Right renal cortex interstitium (tissue), 3 donors: ENCODE measurements at places on chromosomes 2 and 18.

GRCh38 chr18:63046375-63046774 lies 273.2 kb downstream of the BCL2 start:
- DNase-seq, result no peak

GRCh38 chr18:64142904-64143303 lies 6.0 kb downstream of the LINC00305 start:
- no peak for DNase-seq

DNA sequence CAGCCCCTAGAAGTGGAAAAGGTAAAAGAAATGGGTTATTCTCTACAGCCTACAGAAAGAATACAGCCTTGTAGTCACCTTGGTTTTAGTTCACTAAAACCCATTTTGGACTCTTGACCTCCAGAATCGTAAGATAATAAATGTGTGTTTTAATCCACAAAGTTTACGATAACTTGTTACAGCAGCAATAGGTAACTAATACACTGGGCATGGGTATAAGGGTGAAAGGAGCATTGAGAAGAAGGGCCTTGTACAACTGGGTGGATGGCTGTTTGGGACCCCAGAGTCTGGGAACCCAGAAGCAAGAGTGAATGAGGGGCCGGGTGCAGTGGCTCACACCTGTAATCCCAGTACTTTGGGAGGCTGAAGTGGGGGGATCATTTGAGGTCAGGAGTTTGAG lies 2.2 kb upstream of the MFSD6 start:
- DNase-seq, result no peak

GRCh38 chr18:74194691-74195090 lies 46.4 kb downstream of the TIMM21 start:
- DNase-seq, result no peak

- no peak for DNase-seq
Observed at GRCh38 chr2:221448057-221448843, 123.9 kb downstream of the EPHA4 start.

GRCh38 chr2:238418999-238419546 lies 7.7 kb upstream of the ASB1 start:
- no peak for DNase-seq

GRCh38 chr2:236375973-236376476 lies 111.8 kb upstream of the ASB18 start:
- DNase-seq, result no peak

DNA sequence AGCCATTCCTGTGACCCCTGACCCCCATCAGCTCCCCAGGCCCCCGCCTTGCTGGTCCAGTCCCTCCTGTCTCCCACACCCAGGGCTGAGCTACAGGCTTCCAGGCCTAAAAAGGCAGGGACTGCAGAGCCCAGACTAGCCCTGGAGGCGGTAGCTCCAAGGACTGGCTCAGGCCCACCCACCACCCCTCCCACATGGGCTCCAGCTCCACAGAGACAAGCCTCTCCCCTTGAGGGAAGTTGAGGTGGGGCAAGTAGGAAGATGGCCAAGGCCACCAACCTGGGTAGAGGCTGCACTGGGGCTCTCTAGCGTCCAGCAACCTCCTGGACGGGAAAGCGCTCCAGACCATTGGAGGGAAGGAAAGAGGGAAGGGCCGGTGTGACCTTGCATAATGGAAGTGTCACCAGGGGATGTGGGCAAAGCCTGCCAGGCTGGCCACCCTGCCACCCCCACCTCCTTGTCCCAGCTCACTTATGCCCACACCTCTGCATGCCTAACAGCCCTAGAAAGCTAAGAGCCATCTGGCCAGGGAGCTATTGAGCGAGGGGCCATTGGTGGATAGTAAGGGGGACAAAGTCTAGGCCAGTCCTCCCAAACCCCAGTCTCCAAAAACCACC lies 63.1 kb downstream of the TNS1 start:
- DNase-seq, result no peak

- no peak for DNase-seq
Observed at GRCh38 chr18:2981212-2981728, 31.7 kb downstream of the LPIN2 start.

GRCh38 chr2:143935482-143935752 lies 584.5 kb downstream of the ZEB2 start:
- DNase-seq, result no peak

- no peak for DNase-seq
Observed at GRCh38 chr2:55107436-55107835, 57.2 kb upstream of the RTN4 start.

DNA sequence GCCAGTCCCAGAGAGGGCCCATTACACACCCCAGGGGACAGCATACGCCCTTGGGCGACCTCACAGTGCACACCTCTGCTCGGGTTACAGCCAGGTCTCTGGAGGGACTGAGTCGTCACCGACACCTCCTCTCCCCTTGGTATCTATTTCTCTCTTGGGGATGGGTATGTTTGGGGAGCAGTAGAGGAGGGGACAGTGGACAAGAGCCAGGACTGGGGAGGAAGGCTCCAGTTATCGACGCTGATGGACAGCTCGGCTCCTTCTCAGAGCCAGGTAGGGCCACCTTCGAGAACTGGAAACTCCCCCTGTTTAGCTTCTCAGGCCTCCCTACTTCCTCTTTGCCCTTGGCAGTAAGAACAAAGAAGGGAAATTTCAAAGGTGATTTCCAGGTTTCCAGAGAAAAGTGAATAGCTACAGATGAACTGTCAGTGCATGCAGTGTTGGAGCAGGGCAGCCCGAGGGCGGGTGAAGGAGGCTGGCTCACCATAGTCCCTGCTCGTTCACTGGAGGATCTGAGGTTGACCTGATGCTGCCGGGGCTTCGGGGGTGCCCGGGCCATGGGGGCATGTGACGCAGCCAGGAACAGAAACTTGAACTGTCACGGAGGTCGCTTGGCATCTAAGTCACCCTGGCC lies 4.4 kb upstream of the SEMA4C start:
- no peak for DNase-seq

- DNase-seq, result no peak
Observed at GRCh38 chr2:224973112-224974016, 68.9 kb downstream of the DOCK10 start.

DNA sequence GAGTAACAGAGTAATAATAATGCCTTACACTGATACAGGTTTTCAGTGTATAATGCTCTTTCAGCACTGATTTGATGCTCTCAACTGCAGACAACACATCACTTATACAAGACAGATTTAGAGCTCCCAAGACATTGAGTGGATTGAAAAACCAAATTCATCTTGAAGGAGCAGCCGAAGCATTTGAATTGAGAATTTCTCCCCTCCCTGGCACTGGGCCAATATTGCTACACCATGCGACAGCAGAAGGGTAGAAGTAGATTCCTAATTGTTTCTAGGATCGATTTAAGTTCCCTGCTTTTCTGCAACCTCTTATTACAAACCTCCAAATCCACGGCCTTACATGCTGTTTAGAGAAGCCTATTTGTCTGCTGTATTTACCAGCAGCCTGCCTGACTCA lies 15.5 kb downstream of the CENPA start:
- DNase-seq, result no peak

- DNase-seq, result no peak
Observed at GRCh38 chr2:74424139-74424992, 2.8 kb downstream of the WDR54 start.

GRCh38 chr2:154240921-154241379 lies 369.2 kb downstream of the GALNT13 start:
- no peak for DNase-seq

DNA sequence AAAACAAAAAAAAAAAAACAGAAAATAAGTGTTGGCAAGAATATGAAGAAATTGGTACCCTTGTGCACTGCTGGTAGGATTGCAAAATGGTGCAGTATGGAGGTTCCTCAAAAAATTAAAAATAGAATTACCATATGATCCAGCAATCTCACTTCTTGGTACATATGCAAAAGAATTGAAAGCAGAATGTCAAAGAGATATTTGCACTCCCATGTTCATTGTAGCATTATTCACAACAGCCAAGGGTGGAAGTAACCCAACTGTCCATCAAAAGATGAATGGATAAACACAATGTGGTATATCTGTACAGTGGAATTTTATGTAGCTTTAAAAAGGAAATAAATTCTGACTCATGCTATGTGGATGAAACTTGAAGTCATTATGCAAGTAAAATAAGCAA lies 72.8 kb upstream of the POU3F3 start:
- no peak for DNase-seq

GRCh38 chr2:202608142-202608852 lies 26.5 kb upstream of the FAM117B start:
- DNase-seq, result no peak

GRCh38 chr2:216283038-216283900 lies 89.0 kb downstream of the MARCHF4 start:
- no peak for DNase-seq

- DNase-seq, result no peak
Observed at GRCh38 chr2:229920011-229920641, 1.7 kb downstream of the TRIP12 start.

DNA sequence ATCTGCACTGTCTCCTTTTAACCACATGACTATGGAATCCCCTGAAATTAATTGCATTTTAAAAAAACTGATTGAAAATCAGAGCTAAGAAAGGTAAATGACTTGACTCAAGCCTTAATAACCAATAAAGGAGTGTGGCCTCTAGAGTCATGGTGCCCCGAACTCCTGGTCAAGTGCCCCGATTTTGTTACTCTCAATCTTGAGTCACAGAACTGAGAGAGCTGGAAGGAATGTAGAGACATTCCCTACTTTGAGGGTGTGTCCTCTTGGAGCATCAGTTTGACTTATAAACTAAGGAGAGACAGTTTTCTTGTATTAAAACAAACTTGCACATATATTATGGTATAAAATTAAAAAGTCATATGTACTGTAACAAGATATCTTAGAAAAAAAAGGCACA lies 2.4 kb downstream of the WDR43 start:
- no peak for DNase-seq

DNA sequence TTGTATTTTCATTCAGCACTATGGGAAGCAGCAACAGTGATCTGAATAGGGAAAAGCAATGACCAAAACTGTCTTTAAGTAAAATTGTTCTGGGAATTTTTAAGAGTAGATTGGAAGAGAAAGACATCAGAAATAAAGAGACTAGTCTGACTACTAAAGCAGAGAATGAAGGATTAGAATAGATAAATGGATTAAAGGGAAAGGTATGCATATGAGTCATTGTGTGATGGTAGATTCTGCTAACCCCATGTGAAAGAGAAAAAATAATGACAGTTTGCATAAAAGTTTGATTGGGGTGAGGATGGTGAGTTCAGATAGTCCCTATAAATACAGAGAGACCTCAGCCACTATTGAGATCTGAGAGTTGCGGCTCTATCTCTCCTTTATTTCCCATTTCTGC lies 139.6 kb upstream of the DCC start:
- DNase-seq, result no peak

GRCh38 chr2:46657042-46657504 lies 177.7 kb downstream of the TMEM247 start:
- no peak for DNase-seq

- peak; percentile 36 for DNase-seq
Observed at GRCh38 chr2:162579986-162580385, 236.1 kb downstream of the GCA start.

DNA sequence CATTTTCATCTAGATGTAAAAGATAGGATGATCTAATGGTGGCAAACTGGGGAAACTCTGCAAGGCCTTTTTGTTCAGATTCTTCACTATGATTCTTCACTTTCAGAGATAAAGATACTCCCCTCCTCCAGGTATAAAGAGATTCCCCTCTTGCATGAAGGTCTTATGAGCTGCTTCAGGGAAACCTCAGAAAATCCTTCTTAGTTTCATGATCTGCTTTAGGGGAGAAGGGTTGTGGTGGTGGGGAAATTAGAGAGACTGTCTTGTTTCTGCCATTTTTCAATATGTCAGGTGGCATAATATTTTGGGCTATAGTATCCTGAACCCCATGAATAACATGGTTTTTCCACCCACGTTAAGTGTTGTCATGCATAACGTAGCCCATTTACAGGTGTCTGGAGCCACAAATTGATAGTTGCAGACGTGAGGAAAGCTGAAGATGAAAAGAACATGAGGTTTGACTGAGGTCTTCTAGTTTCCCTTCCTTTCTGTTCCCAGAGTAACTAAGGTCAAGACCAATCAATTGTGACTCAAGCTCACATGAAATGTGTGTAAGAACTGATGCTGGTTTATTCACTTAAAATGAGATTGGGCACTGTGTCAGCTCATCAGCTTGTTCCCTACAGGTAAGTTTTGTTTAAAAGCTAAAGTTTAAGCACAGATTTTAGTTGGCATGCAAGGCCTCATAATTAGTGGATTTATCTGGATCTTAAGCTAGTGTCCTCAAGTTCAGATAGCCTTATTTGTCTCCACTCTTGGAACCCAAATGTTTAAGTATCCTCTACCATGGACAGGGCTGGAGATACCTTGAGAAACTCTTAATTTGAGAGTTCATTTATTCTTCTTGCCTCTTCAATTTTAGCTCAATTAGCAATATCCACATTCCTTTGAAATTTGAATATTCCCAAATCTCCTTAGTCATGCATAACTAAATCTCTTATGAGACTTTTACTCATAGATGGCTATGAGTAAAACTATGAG lies 304.5 kb upstream of the FANCL start:
- no peak for DNase-seq

- DNase-seq, result no peak
Observed at GRCh38 chr2:100560216-100560830, 2.5 kb upstream of the PDCL3 start.

- DNase-seq, result no peak
Observed at GRCh38 chr2:231228974-231229529, 30.6 kb downstream of the ARMC9 start.

DNA sequence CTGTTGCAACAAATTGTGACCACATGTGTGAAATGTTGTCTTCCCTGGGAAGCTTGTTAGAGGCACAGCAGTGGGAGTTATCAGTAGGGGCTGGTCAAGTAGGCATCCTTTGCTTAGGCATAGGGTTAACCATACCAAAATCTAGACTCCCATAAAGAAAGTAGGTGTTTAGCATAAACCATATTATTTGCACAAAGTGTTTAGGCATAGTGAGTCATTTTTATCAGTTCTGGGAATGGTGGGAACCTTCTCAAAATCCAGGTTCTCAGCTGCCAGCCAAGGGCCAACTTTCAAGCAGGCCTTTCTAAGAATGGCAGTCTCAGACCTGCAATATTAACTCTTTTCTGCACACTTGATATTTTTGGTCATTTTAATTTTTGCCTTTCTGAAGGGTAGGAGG lies 88.5 kb downstream of the RAB3GAP1 start:
- no peak for DNase-seq

DNA sequence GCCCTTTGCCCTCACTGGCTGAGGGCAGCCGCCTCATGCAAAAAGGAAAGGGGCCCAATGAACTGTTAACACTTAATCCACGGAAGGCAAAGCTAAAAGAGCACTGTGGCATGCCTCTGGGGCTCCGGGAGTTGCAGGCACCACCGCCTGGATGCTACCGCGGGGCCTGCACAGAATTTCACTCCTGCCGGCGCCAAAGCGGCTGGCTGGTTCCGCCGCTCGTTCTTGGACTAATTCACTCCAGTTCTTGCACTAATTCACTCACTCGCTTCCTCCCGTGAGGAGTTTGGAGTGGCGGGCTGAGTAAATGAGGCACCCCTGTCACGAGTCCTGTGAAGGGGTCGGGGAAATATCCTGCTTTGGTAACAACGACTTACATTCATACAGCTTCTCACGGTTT lies 14.0 kb upstream of the MAPK4 start:
- DNase-seq, result no peak

GRCh38 chr18:3624935-3625741 lies 175.2 kb downstream of the TGIF1 start:
- DNase-seq, result no peak

- no peak for DNase-seq
Observed at GRCh38 chr2:47607005-47607679, 175.8 kb upstream of the MSH6 start.
